ENCODE measurements at places on chromosomes 12 and 14.

DNA sequence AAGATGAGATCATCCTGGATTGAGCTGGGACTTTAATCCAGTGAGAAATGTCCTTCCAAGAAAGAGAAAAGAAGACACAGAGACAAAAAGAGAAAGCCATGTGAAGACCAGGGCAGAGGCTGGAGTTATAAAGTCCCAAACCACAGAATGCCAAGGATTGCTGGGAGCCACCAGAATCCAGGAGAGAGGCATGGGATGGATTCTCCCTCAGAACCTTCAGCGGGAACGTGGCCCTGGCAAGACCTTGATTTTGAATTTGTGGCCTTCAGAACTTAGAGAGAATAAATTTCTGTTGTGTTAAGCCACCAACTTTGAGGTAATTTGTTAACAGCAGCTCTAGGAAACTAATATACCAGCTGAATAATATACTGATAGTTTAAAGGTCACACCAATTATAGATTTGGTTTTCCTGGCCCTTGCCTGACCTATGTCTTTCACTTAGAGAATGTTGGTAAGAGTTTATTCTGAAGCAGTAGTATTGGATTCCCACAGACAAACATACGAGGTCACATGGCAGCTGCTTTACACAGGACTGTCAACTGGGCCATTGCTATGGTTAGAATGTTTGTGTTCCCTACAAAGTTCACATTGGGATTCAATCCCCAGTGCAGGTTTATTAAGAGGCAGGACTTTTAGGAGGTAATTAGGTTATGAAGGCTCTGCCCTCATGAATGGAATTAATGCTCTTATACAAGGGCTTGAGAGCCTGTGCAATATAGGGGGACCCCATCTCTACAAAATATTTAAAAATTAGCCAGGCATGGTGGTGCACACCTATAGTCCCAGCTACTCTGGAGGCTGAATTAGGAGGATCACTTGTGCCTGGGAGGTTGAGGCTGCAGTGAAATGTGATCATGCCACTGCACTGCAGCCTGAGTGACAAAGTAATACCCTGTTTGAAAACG is 156.5 kb upstream of the EEA1 start:
- DNase-seq, result no peak

DNA sequence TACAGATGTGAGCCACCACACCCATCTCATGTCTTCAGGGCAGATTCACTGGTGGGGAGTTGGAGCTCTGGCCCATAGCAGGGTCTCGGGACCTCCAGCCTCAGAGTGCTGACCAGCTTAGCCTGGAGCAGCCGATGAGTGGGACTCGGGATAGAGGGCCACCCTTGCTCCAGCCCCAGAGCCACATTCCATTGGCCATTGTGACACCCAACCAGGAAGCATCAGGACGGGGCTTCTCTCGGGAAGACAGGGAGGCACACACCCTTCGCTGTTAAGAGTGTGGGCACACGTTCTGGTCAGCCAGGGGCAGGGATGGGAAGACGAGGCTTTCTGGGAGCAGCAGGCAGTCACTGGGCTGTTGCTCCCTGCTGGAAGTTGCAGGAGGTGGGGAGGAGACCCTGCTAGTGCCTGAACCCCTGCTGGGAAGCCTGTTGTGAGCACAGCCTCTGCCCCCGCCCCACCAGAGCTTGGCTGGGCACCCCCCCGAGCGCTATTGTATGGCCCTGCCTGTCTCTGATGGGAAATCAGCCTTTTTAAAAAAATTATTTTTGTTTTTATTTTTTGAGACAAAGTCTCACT is 1.6 kb downstream of the ADGRD1 start:
- no peak for DNase-seq

DNA sequence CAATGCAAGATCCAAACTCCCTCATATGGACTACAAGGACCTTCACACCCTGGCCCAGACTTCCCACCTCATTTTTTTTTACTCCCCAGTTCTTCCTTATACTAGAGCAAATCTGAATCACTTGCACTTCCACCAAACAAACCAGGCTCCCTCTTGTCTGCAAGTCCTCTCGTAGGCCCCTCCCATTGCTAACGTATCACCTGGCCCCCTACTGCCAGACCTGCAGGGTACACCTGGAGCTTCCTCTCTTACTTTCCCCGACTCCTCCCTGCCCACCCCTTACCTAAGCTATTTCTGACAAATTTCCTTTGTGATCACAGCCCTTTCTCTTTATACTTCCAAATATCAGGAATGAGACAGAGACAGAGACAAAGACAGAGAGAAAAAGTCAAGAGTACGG is 463.9 kb downstream of the GALC start:
- DNase-seq, result no peak

DNA sequence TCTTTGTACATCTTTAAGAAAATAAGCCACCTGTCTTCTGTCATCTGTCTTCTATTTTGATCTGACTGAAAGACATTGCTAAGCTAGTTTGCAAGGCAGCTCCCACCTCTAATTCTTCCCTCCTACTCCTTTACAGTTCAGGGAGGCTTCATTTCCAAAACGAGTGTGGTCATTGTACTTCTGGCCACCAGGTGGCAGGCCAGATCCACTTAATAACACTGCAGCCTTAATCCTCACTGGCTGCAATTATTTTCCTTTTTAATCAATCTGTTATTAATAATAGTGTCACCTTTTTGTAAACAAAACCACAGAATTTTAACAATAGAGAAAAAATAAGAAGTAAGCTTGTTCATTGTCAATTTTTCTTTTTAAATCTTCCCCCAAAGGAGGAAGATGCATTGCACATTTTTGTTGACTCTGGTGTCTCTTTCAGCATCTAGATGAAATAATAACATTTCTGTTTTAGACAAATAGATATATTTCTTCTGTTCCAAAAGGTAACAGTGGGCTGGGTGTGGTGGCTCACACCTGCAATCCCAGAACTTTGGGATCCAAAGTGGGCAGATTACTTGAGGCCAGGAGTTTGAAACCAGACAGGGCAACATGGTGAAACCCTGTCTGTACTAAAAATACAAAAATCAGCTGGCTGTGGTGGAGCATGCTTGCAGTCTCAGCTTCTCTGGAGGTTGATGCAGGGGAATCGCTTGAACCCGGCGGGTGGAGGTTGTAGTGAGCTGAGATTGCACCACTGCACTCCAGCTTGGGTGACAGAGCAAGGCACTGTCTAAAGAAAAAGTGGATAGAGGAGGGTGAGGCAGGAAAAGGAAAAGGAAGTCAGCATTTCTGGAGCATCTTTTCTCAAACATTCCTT is 23.3 kb downstream of the GABARAPL1 start:
- no peak for DNase-seq

GRCh38 chr14:104282332-104283196 is 144.2 kb downstream of the KIF26A start:
- no peak for DNase-seq

All from cortex of kidney (tissue), 1 donor.